ENCODE measurements at places on chromosomes 11 and 22.

- DNase-seq, result no peak
These were observed 70.7 kb upstream of the AKIP1 start for GRCh38 chr11:8839957-8840945.

- DNase-seq, result no peak
These were observed 68.9 kb downstream of the C22orf31 start for GRCh38 chr22:28992565-28993356.

DNA sequence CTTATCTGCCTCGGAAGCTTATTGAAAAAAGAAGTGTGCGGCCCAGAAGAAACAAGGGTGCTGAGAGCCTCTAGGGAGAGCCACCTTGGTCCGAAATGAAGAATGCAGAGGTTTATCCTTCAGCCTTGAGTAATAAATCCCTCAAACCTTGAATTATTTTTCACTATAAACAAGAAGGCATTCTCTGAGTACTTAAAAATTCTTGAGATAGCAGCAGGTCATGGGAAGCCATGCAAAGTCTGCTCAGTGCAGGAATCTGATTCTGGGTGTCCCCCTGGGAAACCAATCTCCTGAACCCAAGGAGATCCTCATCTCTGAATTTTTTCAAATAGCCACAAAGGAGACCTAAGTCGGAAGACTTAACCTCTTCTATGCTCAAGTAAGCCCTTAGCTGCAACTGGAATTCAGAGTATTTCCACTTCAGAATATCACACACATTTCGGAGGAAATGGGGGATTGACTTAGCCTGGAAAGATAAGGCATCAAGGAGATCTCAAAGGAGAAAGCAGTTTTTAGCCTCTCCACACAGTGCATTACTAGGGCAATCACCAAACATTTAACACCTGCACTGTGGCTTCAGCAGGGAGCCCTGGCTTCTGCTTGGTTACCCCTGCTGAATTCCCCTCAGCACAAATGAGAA, 365.0 kb downstream of the ETS1 start:
- no peak for DNase-seq

GRCh38 chr11:68189888-68190287, 23.2 kb downstream of the KMT5B start:
- no peak for DNase-seq

- no peak for DNase-seq
These were observed 333.9 kb downstream of the CTTN start for GRCh38 chr11:70732023-70732880.

DNA sequence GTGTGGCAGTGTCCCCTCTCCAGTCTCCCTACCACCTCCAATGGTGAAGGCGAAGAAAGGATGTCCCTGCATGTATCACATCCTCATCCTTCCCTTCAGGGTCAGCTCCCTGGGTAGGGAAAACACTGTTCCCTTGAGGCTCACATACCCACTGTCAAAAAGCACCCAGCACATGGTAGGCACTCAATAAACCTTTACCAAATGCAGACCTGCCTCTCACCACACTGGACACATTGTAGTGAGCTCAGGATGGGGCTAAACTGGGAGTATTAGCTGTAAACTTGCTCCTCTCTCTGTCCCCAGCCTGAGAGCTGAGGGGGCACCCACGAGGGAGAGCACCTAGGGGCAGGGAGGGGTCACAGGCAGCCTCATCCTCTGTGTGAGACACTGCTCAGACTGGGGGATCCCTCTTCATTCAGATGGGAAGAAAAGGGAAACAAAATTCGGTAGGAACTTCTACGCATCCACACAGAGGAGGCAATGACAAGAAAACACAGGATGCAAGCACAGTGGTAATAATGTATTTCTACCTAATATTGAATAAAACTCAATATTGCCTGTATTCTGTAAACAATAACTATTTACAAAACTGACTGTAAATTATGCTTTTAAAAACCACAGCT, 101.6 kb upstream of the TOP3B start:
- no peak for DNase-seq

GRCh38 chr11:34585735-34586487, 35.0 kb upstream of the EHF start:
- DNase-seq, result no peak

DNA sequence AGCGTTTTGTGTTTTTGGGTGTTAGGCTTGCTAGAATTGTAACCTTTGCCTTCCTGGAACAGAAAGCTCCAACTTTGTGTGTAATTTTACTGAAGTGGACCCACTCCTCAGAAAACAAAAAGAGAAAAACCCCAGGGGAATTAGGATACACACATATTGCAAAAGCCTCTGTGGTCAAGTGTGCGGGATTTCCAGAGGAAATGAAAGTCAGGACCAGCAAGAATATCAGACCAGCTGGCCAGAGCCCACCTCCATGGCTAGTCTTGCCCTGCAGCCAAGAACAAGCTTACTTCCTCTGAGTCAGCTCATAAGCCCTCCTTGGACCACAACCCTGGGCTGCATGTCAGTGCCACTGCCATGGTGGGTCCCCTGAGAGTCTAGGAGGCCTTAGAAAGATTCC, 37.0 kb upstream of the FTH1 start:
- no peak for DNase-seq

Measured in esophagus squamous epithelium (tissue), 5 donors.